ENCODE measurements at places on chromosomes 1 and 21.

- DNase-seq: no peak
Measured at GRCh38 chr1:43719063-43719462, 11.7 kb downstream of the ST3GAL3 start.

GRCh38 chr1:53061859-53062707 lies at the start of gene PODN:
Gene PODN (plus strand): TSS chr1:53062213. CDS start chr1:53069856, 7,643 bp downstream.
- no peak for DNase-seq

- no peak for DNase-seq
Measured at GRCh38 chr1:59978511-59978910, 51.9 kb upstream of the CYP2J2 start.

DNA sequence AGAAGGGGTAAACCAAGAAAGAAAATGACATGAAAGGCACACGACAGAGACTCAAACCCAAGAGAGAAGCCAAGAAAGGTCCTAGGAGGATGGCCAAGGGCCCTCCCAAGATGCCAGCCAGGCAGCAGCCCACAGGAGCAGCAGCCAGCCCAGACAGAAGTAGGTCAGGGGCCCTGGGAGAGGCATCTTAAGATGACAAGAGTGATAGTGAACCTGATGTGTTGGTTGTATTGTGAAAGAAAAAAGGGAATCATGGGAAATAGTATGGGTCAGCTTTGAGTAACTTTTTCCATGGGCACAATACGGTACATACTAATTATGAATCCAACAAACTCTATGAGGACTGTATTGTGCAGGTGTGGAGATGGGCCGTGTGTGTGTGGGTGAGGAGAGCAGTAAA lies 3.3 kb downstream of the CCSAP start:
- DNase-seq: peak; percentile 28

DNA sequence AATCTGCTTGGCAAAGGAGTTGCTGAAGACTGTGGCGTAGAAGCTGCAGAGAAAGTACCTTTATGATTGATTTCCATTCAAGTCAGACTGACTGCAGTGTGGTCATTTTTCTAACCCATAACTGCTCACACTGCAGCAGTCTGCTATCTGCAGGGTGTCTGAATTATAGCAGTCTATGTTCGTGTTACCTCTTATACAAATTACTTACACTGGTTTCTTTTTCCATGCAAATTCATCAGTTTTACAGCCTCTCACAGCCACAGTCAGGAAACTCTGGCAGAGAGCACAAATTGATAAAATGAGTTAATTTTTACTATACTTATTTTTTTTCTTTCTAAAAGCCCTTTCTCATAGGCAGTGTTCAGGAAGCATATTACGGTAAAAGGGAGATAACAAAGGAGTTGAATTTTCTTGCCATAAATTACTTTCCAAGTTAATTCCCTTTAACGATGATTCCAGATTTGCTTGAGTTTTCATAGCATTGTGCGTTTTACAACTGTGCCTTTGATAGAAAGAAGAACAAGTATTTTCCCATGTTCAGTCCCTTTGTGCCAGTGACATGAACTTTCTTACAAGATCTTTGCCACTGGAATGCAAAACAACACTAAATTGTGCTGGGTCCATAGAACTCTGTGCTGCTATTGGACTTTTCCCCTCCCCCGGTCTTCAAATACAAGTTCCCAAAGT lies 261.5 kb downstream of the NFIA start:
- DNase-seq: no peak

DNA sequence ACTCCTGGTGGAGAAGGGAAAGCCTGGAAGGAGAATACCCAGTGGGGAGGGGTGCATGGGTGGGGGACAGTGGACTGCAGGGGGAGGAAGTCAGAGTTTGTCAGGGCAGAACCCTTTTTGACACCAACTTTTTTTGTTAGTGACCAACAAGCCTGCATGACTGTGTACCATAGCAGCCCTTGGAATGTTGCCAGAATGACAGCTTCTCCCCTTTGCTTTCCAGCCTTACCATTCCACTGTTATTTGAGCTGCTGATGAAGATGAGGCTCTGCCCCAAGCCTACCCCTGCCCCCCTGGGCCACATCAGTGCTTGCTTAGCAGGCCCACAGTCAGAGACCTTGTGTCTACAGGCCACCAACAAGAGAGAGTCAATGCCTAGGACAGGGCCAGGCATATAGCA lies 341.2 kb downstream of the HHAT start:
- DNase-seq: no peak
